ENCODE measurements at places on chromosomes 12 and 14. TPM values are rescaled to one million over a fixed set of nuclear protein-coding genes. Genes with fewer than 3 reads are reported as not detected.

DNA sequence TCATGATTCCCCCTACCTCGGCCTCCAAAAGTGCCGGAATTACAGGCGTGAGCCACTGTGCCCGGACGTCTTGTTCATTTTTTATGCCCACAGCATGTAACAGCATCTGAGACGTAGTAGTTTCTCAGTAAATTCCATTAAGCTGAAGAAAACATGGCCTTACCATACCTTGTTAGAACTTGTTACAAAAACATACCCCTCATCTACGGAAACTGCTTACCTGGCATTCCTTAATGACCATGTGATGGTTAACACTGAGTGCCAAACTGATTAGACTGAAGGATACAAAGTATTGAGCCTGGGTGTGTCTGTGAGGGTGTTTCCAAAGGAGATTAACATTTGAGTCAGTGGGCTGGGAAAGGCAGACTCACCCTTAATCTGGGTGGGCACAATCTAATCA lies 186.8 kb downstream of the CEP128 start:
- DNase-seq = no peak

- DNase-seq = no peak
Measured at GRCh38 chr12:116964054-116965050, 53.6 kb downstream of the FBXW8 start.

DNA sequence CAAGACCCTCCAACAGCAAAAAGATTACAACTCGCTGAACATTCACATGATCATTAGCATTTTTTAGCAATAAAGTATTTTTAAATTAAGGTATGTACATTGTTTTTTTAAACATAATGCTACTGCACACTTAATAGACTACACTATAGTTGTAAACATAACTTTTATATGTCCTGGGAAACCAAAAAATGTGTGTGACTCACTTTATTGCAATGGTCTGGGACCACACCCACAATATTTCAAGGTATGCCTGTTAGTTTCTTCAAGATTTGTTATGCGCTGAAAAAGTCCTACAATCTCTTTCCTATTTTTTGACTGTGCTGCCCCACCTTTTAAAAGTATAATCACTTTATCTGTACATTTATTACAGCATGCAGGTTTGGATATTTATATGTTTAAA lies 30.4 kb upstream of the PCNX4 start:
- no peak for DNase-seq

DNA sequence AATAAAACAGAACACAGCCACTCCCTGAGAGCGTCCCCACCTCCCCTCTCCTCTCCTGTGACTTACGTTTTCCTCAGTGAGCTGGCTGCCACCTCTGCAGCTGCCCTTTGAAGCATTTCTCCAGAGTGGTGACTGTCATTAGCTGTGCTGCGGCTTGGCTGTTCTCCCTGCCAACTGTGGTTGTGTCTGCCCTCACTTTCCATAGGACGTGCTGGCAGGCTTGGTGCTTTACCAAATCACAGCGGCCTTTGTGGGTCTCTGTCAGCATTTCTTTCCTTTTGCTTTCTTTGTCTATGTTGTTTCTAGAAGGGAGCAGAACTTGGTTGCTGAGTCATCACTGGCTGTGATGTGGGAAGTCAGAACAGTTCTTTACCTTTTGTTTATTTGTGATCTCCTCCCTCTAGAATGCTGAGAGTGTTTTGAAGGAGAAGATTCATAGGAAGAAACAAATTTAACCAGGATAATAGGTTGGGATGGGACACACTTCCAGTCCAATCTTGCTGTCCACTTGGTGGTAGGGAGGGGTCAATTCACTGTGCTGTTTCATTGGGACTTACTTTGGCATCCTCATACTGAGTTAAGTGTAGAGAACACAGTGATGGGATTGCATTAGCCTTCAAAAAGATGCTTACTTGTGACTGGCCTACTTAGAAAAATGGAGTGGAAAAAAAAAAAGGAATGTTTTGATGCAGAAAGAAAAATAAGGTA lies 88.2 kb downstream of the TMX1 start:
- DNase-seq = peak; percentile 40

The SIRT4 gene
- 10.2 TPM for total RNA-seq

The MORN3 gene
- total RNA-seq = not detected

All from left ventricle myocardium superior (tissue), 1 donor.